ENCODE measurements at places on chromosomes 6 and 20.

- no peak for DNase-seq
Observed at GRCh38 chr6:156780962-156781853, 4.0 kb downstream of the ARID1B start.

DNA sequence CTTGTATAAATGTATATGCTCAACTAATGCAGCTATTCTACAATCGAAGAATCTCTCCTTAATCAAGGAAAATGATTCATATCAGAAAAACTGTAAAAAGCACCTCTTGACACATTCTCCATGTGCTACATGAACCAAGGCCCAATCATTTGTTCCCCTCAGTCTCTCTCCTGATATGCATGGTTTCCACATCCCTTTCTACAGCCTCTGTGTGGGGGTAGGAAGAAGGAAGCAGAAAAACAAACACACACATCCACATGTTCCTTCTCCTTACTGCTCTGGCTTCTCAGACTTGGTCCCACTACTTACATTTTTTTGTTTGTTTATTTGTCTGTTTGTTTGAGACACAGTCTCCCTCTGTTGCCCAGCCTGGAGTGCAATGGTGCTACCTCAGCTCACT is 510.5 kb downstream of the PRKN start:
- no peak for DNase-seq

DNA sequence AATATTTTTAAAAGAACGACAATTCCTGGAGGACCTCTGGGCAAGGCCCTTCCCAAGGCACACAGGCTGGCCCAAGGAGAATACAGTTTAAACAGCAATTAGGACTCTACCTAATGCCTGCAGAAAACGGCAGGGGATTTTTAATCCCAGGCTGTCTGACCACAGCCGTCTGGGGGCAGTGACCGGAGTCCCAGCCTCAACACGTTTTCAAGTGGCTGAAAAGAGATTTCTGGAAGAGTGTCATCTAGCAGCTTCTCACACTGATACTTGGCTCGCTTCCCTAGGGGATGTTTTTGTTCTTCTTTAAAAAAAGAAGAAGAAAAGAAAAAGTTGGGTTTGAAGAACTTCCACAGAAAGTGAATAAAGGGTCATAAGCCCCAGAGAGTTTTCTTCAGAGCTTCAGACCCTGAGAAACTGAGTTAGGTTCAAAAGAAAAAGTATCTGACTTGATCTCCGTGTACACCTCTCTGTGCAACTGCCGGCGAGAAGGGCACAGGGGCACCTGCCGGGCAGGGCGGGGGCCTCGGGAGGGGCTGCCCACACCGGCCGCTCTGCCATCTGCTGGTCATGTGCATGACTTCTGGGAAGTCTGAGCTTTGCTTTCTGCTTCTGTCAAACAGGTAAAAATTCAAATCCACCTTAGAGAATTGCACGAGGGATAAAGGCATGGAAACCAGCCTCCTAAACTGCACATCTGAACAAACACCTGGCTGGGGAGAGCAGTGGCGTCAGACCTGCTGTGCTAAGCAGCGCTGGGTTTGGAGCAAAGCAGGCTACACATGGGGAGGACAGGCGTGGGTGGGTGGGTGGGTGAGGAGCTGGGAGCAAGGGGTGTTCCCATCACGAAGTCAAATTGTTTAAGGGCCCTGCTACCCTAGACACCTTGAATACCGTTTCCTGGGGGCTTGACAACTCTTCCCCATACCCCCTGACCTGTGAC is 33.0 kb downstream of the RRBP1 start:
- DNase-seq = no peak

GRCh38 chr6:166419717-166420116 is 37.0 kb upstream of the MPC1 start:
- no peak for DNase-seq

DNA sequence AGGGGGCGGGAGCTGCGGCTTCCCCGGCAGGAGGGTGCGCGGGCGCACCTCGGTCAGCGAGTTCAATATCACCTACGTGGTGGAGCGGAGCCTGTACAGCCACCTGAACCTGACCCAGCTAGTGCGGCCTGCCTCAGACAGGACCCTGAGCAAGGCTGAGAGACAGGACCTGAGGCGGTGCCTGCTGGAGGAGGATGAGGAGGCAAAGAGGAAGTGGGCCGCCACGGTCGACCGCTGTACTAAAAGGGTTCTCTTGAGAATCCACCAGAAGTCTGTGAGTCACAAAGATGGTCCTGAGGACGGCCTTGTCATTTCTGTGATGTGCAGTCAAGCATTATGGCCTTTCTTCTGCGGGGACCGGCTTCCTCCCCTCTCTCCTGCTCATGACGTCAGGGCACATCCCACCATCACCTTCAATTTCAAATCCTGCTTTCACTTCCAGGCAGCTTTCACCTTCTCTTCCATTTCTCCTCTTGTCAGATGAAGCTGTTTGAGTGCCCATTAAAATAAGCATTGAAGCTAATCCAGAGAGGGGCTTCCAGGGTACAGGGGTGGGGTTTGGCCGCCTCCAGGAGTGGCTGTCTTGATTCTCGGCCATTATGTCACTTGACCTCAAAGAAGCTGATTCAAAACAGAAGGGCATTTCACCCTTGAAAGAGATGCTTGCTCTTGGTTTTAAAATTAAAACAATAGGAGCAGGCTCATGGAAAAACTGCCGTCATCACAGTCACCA is 177.6 kb downstream of the SASH1 start:
- no peak for DNase-seq

Data from stimulated activated CD4-positive, alpha-beta T cell treated with anti-CD3 and anti-CD28 coated beads, Interleukin-15, amount 100 ng/mL, for 48 hours (primary cell).